Keratinocyte (primary cell): ENCODE measurements at places on chromosomes 2 and 18. TPM values are rescaled to one million over a fixed set of nuclear protein-coding genes. Genes with fewer than 3 reads are reported as not detected.

DNA sequence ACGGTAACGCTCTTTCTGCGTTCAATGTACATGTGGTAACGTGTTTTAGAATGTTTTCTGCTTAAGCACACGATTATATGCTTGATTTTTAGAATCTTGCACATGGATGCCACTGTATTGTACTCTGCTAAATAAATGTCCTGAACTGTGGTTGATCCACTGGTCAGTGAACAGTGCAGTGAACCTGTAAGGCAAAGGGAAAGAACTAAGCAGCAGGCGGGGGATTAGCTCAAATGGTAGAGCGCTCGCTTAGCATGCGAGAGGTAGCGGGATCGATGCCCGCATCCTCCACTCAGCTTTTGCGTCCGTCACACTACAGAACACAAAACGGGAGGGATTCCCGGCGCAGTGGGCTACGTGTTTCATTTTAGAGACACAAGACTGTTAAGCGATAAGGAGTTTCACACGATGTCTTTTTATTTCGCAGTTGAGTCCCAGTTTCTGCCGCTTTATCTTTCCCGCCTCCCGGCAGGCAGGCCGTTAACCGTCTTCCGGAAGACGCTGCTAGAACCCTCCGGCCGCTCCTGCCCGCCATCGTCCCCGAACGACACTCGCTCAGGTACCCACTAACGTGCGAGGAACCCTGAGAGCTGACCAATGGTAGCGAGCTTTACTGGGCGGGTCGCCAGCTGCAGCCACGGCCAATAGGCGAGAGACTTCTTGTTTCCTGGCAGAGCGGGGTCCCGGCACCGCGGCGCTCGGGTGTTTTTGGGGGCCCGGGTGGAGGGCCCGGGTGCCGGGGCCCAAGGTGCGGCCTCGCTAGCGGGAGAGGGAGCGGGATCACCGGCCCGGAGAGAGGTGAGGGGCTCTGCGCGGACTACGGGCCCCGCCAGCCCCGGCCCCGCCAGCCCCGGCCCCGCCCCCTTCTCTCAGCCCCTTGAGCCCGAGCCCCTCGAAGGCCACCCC lies at the start of gene AGBL5:
Gene AGBL5, plus strand, starts transcription at position 673 of the 906 bp plus-strand sequence. CDS start 1,291 bp downstream, outside the sequence.
- H3K4me1 ChIP-seq = peaks cover 9% of the 10 kb centered on the region
- H3K4me3 ChIP-seq = peak within 1 kb of the TSS; percentile 88
- DNase-seq = peak; percentile 53
- no peaks in the 10 kb centered on the region for H3K27me3 ChIP-seq
- peak within 1 kb of the TSS; percentile 77 for H3K27ac ChIP-seq

DNA sequence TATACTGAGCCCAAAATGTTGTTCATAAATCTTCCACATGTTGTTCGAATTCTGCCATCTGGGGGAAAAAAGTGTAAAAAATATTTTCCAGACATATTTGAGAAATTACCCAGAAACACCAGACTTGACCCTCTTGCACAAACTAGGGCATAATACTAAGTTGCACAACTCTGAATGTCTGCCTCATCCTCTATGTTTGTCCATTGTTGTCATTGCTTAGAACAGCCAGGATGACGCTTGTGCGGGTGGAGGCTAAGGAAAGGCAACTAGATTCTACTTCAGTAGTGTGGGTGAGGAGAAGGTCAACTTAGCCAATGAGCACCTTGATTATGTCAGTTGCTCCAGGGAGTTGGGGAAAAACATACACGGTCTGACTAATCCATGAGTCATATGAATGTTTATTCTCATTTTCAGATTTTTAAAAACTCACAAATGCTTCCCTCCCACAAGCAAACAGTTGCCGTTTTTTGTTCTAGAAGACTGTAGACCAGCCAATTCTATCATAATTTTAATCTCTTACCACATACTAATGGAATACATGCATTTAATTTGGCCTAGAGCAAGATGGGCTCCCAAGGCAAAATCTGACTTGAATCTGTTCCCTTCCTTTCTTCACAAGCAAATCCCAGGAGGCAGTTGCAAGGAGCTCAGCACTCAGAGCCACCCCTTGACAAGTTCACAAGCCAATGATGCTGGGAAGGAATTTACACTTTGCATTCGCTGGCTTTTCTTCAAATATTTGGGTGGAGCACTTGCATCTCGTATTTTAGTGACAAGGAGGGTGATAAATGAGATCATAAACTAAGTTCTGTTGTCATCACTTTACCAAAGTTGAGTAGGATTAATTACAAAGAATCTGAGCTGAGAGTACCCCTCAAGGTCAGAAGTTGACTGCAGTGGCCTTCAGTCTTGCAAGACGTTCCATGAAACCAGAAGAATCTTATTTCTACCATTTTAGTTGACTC lies 163.2 kb upstream of the TWIST2 start:
- H3K4me3 ChIP-seq = no peak overlapping the region
- no peaks in the 10 kb centered on the region for H3K36me3 ChIP-seq
- H3K27me3 ChIP-seq = peaks cover 6% of the 10 kb centered on the region
- peaks cover 17% of the 10 kb centered on the region for H3K4me1 ChIP-seq

GRCh38 chr2:111186121-111186715 lies 65.5 kb downstream of the BCL2L11 start:
- no peaks in the 10 kb centered on the region for H3K4me1 ChIP-seq
- no peak overlapping the region for H3K27ac ChIP-seq
- H3K36me3 ChIP-seq = no peaks in the 10 kb centered on the region
- peaks cover 44% of the 10 kb centered on the region for H3K27me3 ChIP-seq

DNA sequence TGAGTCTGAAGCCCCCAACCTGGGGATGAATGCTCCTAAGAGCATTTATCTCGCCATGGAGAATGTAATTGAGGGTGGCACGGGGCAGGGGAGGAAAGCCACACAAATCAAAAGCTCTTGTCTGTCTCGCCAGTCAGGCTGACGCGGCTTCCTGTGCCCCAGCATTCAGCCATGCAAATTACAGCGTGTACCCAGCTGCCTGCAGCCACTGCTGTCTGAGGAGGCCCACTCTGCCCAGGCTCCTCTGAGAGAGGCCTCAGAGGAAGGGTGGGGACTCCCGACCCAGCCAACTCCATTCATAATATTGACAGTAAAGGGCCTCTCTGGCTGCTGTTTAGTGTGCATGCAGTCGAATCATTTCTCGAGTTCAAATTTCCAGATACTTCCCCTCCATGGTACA lies 22.0 kb downstream of the SMAD7 start:
- DNase-seq = no peak
- H3K27me3 ChIP-seq = no peaks in the 10 kb centered on the region
- H3K4me3 ChIP-seq = no peak overlapping the region
- H3K36me3 ChIP-seq = peaks cover 2% of the 10 kb centered on the region

DNA sequence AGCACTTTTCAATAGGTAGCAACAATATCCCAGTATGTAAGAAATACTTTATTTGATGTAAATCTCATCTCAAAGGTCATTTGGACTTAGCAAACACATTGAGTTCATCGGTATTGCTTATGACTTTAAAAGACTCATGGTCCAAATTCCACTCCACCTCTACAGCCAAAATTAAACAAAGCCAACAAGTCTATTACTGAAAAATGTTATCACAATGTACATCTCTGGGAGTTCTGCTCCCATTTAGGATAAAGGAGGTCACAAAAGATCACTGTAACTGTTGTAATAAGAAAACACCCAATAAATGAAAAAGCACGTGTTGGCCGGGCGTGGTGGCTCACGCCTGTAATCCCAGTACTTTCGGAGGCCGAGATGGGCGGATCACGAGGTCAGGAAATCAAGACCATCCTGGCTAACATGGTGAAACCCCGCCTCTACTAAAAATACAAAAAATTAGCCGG lies 50.0 kb downstream of the ESCO1 start:
- H3K36me3 ChIP-seq = peaks cover 2% of the 10 kb centered on the region
- DNase-seq = no peak
- no peaks in the 10 kb centered on the region for H3K27me3 ChIP-seq
- no peak overlapping the region for H3K4me3 ChIP-seq
- H3K4me1 ChIP-seq = peaks cover 2% of the 10 kb centered on the region

- H3K4me3 ChIP-seq = no peak overlapping the region
- H3K4me1 ChIP-seq = no peaks in the 10 kb centered on the region
- no peaks in the 10 kb centered on the region for H3K27me3 ChIP-seq
- no peak for DNase-seq
- no peak overlapping the region for H3K27ac ChIP-seq
- H3K36me3 ChIP-seq = no peaks in the 10 kb centered on the region
These were observed 73.0 kb upstream of the RAB12 start for GRCh38 chr18:8536231-8536630.

DNA sequence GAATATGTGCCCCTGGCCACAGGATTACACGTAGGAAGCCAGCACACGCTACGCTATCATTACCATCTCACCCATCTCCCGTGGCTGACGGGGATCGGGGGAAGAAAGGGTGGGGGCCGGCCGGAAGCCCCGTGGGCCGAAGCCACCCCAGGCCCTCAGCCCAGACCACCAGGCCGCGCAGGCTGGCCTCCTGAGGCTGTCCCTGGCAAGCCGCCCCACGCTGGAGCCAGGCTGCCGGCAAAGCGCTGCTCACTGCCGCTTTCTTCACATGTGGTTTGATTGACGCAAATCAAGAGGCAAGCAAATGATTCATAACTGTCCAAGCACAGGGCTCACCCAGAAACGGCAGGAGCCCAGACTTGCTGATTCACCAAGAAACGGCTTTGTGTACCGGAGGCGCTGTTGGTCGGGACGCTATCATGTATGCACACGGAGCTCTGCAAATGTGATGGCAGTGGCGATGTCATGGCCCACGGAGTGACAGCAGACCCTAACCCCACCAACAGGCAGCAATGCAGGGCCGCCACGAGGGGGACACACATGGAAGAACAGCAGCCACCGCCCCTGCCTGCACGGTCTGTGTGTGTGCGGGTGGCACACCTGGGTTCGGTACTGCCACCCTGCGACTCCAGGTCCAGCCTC lies 125.7 kb downstream of the HDAC4 start:
- H3K4me3 ChIP-seq = peak overlapping the region; percentile 52
- H3K27me3 ChIP-seq = no peaks in the 10 kb centered on the region
- H3K36me3 ChIP-seq = no peaks in the 10 kb centered on the region
- DNase-seq = peak; percentile 82
- H3K4me1 ChIP-seq = peaks cover 31% of the 10 kb centered on the region

DNA sequence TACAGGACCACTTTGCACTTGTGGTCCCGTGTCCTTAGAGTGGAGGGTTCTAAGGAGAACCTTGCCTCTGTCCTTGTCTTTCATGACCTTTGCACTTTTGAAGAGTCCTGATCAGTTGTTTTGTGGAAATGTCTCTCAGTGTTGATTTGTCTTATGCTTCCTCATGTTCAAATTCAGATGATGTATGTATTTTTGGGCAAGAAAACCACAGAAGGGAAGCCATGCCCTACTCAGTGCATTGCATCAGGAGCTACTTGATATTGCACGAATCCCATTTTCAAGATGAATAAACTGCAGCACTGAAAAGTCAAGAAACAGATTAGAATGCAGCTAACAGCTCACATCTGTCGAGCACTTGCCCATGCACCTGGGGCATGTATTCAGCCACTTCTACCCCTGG lies 152.2 kb downstream of the INHBB start:
- H3K4me1 ChIP-seq = no peaks in the 10 kb centered on the region
- peaks cover 3% of the 10 kb centered on the region for H3K27me3 ChIP-seq
- H3K27ac ChIP-seq = no peak overlapping the region
- no peak for DNase-seq

GRCh38 chr2:55416786-55417568 lies 2.7 kb downstream of the CCDC88A start:
- H3K4me3 ChIP-seq = no peak overlapping the region
- no peak overlapping the region for H3K27ac ChIP-seq
- H3K4me1 ChIP-seq = no peaks in the 10 kb centered on the region
- no peaks in the 10 kb centered on the region for H3K27me3 ChIP-seq

DNA sequence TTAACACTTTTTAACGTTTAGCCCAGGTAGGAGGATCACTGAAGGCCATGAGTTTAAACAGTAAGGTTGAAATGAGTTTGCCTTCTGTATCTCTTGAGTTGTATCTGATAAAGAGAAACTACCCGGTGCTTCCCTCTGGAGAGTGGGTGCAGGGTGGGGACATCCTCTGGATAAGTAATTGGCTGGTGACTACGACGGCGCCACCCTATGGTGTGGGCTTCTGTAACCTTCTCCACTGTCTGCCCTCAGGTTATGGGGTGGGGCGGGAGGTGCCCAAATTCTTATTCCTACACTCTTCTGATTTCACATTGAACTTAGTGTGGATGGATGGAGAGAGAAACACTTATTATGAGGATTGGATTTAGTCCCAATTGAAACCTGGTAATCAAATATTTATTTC lies 68.8 kb downstream of the LDLRAD4 start:
- H3K36me3 ChIP-seq = no peaks in the 10 kb centered on the region
- no peak for DNase-seq
- no peaks in the 10 kb centered on the region for H3K4me1 ChIP-seq
- H3K27ac ChIP-seq = no peak overlapping the region

- H3K4me3 ChIP-seq = no peak overlapping the region
- no peaks in the 10 kb centered on the region for H3K27me3 ChIP-seq
- H3K36me3 ChIP-seq = no peaks in the 10 kb centered on the region
- DNase-seq = no peak
- no peak overlapping the region for H3K27ac ChIP-seq
These were observed 69.6 kb downstream of the COL5A2 start for GRCh38 chr2:189109921-189110397.

GRCh38 chr2:132034646-132035045 lies 127.1 kb downstream of the ANKRD30BL start:
- H3K27me3 ChIP-seq = peaks cover 14% of the 10 kb centered on the region
- DNase-seq = no peak
- H3K27ac ChIP-seq = no peak overlapping the region
- H3K36me3 ChIP-seq = no peaks in the 10 kb centered on the region

DNA sequence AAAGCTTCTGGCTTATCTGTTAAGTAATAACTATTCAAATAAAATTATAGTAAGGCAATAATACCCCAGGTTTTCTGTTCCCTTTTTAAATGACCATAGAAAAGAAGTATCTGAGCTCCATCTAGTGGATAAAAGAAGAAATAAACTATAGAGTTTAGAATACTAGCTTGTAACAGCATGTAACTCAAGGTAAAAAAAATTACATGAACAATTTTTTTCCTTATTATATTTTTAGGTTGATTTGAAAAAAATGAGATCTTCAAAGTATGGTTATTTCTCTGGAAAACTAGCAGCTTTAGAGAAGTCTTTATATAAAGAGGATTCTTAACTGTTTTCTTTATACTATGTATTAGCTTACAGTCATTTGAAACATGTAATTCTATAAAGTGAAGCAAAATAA lies 58.1 kb downstream of the NCKAP1 start:
- H3K27ac ChIP-seq = no peak overlapping the region
- no peaks in the 10 kb centered on the region for H3K4me1 ChIP-seq
- peak; percentile 7 for DNase-seq
- H3K4me3 ChIP-seq = no peak overlapping the region
- peaks cover 14% of the 10 kb centered on the region for H3K36me3 ChIP-seq

DNA sequence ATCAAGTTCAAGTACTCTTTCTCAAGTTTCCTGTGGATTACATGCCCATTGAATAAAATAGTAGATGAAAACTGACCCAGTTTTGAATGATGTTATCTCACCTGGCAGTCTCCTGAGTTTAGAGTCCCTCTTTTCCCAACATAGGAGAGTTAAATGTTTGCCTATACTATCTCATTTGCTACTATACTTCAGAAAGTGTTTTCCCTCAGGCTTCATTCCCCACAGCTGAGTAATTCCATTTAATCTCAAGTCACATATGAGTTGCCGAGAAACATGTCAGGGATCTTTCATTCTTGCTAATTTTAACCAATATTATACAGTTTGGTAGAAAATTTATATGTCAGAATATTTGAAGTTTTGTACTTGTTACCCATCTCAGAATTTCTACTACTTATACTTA lies 150.4 kb upstream of the CDH19 start:
- no peak overlapping the region for H3K4me3 ChIP-seq
- no peaks in the 10 kb centered on the region for H3K27me3 ChIP-seq
- no peaks in the 10 kb centered on the region for H3K36me3 ChIP-seq
- no peak for DNase-seq
- no peaks in the 10 kb centered on the region for H3K4me1 ChIP-seq
- no peak overlapping the region for H3K27ac ChIP-seq

Gene LBX2
- 0.09 to 0.11 TPM (median 0.10 TPM) in 3 replicates for polyA plus RNA-seq

Gene GREB1
- 0.02 to 0.13 TPM (median 0.03 TPM) in 3 replicates for polyA plus RNA-seq

Gene KCNK3
- not detected in 3 replicates for polyA plus RNA-seq

Gene DSG1
- 9.8 to 68.0 TPM (median 27.6 TPM) in 3 replicates for polyA plus RNA-seq
